ENCODE measurements at places on chromosomes 16 and 17. TPM values are rescaled to one million over a fixed set of nuclear protein-coding genes. Genes with fewer than 3 reads are reported as not detected.
A peak's percentile ranks its signal among the peaks of the same experiment; 100 is the strongest.

DNA sequence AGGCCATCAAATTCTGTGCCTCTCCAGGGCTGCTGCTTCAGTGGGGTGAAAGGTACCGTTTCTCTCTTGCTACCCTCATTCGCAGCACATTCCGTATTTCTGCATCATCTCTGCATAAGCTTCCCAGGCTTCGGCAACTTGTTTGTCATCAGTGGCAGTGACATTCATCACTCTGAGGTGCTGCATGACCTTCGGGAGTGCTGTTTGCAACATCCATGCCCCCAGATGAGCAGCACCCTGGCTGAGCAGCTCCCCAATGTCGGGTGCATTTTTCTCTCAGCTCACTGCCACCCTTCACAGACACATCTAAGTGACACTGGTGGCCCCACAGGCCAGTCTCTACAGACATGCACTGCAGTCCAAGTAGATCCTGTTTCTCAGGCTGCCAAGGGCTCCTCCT, 3.8 kb downstream of the CREBBP start:
- no peak for DNase-seq

- peak; percentile 1 for DNase-seq
Observed at GRCh38 chr16:74169687-74170376, 126.8 kb upstream of the PSMD7 start.

DNA sequence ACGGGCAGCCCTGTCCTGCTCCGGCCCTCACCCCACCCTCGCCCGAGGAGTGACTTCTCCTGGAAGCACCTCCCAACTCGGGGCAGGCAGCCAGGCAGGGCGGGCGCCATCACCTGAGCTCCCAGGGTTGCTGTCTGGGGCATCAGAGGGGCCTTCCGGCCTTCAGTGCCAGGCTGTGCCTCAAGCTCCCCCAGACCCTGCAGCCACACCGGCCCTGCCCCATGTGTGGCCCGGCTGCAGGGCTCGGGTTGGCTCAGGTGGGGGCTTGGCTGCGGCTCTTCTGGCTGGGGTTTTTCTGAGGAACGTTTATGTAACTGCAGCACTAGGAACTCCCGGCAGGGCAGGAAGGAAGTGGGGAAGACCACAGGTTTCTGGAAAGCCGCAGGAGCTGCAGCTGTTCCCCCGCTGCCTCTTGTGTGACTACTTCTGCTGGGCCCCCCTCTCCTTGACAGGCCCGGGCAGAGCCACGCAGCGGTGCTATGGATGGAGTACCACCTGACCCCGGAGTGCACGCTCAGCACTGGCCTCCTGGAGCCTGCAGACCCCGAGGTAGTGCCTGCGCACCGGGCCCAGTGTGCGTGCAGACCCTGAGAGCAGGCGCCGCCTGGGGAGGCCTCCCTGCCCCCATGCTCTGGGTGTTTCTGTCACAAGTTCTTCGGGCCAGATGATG, 45.6 kb downstream of the PRMT7 start:
- DNase-seq = no peak

DNA sequence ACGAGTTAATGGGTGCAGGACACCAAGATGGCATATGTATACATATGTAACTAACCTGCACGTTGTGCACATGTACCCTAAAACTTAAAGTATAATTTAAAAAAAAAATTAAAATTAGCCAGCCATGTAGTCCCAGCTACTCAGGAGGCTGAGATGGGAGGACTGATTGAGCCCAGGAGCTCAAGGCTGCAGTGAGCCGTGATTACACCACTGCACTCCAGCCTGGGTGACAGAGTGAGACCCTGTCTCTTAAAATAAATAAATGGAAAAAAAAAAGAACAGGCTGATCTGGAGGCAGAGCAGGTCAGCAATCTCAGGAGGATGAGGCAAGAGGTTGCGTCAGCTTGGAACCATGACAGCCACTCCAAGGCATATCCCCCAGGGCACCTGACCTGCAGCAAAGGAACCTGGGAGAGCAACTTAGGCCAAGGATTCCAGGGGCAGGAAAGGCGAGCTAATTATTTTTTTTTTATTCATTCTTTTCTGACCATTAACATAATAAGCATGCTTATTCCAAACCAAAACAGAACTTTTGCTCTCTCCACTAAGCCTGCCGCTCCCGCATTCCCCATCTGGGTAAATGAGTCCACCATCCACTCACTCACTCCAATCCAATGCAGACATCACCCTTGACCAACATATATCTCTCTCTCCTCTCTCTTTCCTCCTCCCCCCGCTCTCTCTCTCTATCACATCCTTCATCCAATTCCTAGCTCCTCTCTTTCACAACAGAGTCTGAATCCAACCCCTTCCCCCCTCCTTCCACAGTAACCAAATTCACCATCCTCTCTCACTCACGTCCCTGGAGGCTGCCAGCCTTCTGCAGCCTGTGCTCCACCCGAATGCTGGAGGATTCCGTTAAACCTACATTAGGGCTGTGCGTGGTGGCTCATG, 47.7 kb downstream of the TK2 start:
- no peak for DNase-seq

DNA sequence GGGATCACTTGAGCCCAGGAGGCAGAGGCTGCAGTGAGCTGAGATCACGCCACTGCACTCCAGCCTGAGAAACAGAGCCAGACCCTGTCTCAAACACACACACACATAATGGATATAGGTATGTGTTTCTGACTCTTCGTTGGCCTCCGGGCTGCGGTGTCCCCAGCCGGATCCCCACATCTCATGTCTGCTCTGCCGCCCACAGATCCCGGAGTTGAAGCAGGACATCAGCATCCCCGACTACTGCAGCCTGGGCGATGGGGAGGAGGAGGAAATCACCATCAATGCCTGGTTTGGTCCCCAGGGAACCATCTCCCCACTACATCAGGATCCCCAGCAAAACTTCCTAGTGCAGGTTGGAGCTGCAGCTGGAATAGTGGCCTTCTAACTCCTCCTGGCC, 15.4 kb downstream of the KDM8 start:
- DNase-seq = no peak

GRCh38 chr17:78751447-78752161, 30.5 kb downstream of the CYTH1 start:
- no peak for DNase-seq

DNA sequence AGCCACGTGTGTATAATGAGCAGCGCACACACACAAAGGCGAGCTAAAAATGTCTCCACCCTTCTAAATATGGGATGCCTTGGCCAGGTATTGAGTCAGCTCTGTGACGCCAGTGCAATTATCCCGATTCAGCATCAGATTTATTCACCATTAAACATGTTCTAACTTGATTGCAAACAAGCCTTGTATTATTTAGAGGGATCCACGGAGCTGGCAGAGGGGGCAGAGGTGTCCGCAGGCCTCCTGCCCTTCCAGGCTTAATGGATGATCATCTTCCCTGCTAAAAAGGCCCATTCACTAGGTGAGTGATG, 591.7 kb downstream of the MAF start:
- DNase-seq = no peak

DNA sequence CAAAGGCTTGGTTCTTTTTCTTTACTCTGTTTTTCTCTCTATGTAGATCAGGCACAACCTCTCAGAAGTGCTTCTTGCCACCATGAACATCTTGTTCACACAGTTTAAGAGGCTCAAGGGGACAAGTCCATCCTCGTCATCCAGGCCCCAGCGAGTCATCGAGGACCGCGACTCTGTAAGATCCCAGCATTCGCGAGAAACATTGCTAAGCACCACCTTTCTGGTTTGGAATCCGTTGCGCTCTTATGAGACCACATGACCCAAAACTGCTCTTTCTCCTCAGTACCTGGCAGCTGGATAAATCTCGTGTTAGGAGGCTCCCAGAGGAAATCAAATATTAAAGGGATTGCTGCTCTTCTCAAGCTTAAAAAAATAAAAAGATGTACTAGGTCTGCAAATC, 23.3 kb upstream of the SLC12A3 start:
- no peak for DNase-seq

DNA sequence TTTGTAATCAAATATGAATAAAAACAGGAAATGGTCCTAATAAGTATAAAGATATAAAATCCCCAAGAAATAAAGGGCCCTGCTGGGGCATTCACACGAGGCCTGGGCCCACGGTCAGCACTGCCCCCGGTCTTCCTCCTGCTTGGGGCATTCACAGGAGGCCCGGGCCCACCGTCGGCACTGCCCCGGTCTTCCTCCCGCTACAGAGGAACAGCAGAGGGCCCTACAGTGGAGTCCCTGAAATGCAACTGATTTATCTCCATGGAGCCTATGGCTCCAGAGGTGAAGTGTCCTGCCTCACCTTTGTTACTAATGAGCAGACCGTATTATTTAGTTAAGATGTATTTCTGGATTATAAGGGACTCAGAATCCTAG, 46.5 kb downstream of the MAP1LC3B start:
- DNase-seq = no peak

- DNase-seq = no peak
Observed at GRCh38 chr17:9611557-9611956, 33.8 kb upstream of the USP43 start.

- no peak for DNase-seq
Observed at GRCh38 chr17:80424878-80425765, 10.2 kb downstream of the ENDOV start.

GRCh38 chr16:81808933-81809480, 29.9 kb downstream of the PLCG2 start:
- no peak for DNase-seq

GRCh38 chr17:34499576-34499975, 79.8 kb upstream of the TMEM132E start:
- peak; percentile 31 for DNase-seq

- DNase-seq = no peak
Observed at GRCh38 chr16:654034-654433, 4.9 kb downstream of the WDR90 start.

DNA sequence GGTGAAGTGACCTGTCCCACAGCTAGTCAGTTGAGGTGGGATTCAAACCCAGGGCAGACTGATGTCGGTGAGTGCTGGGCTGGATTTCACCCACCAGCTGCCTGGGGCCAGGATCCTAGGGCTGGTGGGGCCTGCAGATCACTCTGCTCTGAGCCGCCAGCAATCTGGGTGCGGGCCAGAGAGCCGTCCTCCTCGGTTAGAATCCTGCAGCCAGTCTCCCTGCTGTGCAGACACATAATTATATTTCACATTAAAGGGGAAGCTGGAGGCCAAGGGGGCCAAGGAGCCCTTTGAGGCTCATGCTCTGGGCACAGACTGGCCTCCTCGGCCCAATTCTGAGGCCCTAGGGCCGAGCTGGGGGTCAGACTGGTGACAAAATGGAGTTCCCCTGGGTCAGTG, 996 bp upstream of the KCNJ12 start:
- DNase-seq = no peak

GRCh38 chr17:81292450-81292849, 2.7 kb downstream of the SLC38A10 start:
- no peak for DNase-seq

DNA sequence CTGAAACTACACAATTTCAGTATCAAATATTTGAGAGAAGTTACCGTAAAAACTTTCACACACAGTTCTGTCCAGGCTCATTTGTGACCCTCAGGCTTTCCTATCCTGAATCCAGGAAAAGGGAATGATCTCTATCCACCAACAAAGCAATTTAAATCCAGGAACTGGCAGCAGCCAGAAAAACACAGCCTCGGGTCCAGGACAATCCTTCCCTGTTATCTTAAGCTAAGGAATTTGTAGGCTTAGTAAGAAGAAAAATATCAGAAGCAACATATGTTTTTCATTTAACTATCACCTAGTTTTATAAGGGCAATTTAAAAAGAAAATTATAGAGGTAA, 47.1 kb downstream of the TEX2 start:
- DNase-seq = peak; percentile 76

GRCh38 chr16:69087161-69087581, 18.3 kb upstream of the HAS3 start:
- DNase-seq = peak; percentile 81

DNA sequence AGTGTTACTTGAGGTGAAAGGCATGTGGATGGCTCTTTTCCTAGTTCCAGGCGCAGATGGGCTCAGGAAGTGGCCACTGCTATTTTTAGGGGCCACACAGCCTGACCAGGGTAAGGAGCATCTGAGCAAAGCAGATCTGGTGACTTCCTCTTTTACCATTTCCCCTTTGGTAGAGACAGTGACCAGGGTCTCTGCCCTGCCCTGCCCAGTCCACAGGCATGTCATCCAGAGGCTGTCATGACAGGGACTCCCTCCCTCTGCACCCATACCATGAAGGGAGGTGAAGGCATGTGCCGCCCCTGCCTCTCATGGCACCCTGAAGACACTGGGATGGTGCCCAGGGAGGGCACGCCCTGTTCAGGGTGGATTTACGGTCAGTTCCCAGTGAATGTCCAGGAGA, 2.2 kb downstream of the PLA2G15 start:
- no peak for DNase-seq

DNA sequence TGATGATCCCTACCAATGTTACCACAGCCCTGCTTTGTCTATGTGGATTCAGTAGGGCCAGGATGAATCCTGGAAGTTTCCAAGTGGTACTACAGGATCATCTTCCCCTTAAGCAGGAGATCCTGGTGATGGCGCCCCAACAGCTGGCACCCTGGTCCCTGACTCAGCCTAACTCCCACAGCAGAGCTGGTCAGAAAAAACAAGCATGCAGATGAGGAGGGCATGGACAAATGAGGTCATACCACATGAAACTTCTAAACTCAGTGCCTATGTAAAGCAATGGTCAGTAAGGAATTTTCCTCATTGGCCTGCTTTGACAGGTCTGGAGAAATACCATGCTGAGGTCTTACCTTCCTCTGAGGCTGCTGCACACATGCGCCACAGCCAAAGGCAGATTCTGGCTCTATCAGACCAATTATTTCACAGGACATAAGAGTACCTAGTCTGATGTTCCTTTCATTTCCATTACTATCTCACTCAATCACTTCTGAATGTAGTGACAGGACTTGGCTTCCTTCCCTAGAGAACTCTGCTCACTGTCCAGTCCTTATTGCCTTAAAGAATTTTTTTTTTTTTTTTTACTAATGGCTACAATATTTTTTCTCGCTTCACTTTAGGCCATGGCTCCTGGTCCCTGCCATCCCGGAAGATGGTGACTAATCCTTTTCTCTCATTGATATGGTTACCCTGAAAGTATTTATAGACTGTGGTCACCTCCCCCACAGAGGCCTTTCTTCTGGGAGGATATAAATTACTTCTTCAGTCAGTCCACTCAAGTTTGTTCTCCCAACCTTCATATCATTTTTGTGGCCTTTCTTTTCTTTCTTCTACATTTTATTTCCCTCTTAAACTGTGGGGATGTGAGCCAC, 525.2 kb upstream of the PSMD7 start:
- no peak for DNase-seq

GRCh38 chr16:10093576-10093975, 88.7 kb downstream of the GRIN2A start:
- DNase-seq = no peak

The ATP2C2 gene
- not detected for polyA plus RNA-seq

The JUP gene
- 100 TPM for polyA plus RNA-seq

The TEX19 gene
- polyA plus RNA-seq = 0.05 TPM

The MPO gene
- polyA plus RNA-seq = 0.02 TPM

The DNAH9 gene
- polyA plus RNA-seq = not detected

The SLC16A11 gene
- 1.4 TPM for polyA plus RNA-seq

The SLC38A8 gene
- polyA plus RNA-seq = not detected

The CBFA2T3 gene
- polyA plus RNA-seq = not detected

The CAPNS2 gene
- 1.4 TPM for polyA plus RNA-seq

Measured in endothelial cell of umbilical vein (primary cell).